ENCODE measurements at places on chromosomes 2 and 18.

GRCh38 chr2:134866498-134867099 is 28.2 kb downstream of the ACMSD start:
- peak; percentile 19 for DNase-seq

- DNase-seq, result no peak
Measured at GRCh38 chr2:148930046-148930775, 55.2 kb downstream of the KIF5C start.

GRCh38 chr2:236125541-236125940 is 42.6 kb downstream of the GBX2 start:
- DNase-seq, result no peak

DNA sequence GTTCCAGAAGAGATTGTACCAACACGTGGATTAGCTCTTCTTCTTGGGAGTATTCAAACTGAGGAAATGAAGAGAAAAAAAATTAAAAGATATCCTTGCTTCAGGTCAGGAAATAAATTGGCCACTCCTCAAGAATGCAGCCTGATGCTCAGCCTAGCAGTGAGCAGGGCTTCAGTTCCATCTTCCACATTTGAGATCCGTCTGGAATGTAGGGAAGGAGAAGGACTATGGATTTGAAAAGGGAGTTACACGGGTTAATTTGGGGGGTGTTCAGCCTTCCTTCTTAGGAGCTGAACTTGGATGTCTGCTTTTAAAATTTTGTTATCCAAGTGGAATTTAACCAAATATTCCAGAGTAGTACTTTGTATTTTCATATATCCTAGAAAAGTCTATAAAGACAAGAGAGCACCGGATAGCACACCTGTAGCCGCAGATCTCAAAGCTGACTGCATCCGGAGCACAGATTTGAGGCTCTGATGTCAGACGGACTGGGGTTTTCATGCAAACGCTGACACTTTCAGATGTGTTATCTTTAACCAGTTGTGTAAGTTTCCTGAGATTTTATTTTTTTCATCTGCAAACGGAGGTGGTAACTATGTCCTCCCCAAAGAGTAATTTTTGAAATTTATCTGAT is 99.3 kb downstream of the COPS8 start:
- no peak for DNase-seq

DNA sequence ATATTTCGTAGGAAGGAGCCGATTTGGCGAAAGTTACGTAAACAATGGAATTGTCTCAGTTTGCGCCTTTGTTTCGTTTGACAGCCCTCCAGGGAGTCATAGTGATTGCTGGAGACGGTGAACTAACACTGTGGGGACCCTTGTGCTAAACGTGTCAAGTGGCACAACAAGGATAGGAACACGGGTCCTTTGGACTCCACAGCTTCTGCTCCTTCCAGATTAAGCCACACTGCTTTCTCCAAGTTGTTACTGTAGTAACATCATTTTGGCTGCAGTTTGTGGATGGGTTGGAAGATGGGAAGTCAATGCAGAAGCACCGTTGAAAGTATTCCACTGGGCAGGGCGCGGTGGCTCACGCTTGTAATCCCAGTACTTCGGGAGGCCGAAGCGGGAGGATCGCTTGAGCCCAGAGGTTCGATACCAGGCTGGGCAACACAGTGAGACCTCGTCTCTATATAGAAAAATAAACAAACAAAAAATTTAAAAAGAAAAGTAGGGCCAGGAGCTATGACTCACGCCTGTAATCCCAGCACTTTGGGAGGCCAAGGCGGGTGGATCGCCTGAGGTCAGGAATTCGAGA is 636 bp upstream of the IMMT start:
- DNase-seq, result no peak

GRCh38 chr2:132503701-132504100 is 87.1 kb downstream of the GPR39 start:
- no peak for DNase-seq

GRCh38 chr2:71943238-71944182 is 204.2 kb downstream of the CYP26B1 start:
- DNase-seq, result no peak

DNA sequence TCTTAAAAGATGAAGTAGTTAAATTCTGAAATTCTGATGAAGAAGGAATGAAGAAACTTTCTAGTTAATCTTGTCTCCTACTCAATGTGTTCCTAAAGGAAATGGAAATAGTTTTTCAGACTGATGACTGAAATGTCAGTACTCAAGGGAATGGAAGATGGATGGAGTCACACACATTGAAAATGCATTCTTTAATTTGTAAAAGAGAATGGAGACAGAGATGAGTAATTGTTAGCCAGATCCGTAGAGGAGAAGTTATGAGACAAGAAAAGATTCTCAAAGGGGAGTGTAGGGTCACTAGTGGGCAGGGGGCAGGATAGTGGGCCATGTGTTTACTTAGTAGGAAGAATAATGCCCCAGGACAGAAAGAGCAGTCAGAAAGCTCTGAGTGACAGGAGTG is 13.3 kb downstream of the ZSWIM2 start:
- DNase-seq, result no peak

- no peak for DNase-seq
Measured at GRCh38 chr2:152499896-152500735, 165.1 kb downstream of the FMNL2 start.

DNA sequence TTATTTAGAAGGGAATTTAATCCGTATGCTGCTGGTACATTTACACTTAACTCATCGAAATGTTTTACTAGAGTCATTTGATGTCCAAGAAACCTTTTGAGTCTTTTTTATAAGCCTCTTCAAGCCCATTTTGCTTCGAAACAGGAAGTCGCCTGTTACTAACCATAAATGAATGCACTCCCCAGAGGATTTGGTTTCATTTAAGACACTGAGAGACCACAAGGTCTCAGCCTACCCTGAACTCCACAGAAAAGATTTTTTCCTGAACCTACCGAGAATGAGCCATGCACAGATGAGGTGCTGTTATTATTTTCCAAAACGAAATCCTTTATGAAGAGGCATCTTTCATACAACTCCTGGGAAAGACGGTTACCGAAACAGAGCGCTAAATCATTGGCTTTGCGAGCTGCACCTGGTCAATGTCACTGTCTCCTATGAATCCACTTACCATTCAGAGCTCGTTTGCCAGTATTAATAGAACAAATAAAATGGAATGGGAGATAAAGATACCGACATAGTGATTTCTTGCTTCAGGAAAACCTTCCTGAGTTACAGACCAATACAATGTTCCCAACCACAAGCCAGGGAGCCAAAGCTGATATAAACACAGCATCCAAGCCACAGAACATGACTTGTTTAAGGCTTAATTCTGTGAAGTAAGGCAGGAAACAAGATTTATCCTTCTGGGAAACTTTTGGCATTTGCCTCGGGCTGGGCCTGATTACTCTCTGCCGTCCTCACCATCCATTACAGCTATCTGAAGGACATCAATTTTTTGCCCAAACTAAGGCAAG is 382.1 kb downstream of the OSR1 start:
- DNase-seq, result peak; percentile 14

GRCh38 chr2:63631501-63631900 is 42.7 kb downstream of the MDH1 start:
- no peak for DNase-seq

- DNase-seq, result no peak
Measured at GRCh38 chr2:143577489-143577888, 448.3 kb downstream of the ARHGAP15 start.

DNA sequence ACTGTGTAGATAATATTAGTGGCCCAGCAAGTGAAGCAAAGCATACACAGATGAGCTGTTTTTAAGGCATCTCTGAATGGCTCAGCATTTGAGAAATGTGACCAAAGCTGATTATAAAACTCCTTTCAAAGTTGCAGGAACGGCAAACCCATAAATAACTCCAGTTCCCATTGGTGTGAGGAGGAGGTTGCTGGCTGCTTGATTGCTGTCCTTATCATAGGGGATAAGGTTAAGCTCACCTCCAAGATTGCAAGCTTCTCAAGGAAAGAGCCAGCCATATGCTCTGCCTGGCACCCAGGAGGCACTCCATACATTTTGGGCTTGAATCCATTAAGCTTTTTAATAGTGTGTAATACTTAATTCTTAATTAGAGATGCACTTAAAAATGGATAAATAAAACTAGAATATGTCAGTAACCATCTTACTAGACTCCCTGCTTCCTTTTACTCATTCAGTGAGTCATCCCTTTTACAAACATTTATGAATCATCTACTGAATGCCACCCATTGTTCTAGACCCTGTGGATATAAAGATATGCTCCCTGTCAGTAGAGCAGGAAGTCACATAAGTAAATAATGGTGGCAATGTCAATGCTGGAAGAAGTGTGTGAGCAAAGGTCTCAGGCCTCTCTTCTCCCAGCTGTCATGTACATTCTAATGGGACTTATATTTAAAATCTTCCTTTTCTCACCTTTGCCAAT is 99.3 kb downstream of the SPATS2L start:
- peak; percentile 33 for DNase-seq

GRCh38 chr2:134640494-134640893 is 78.3 kb downstream of the TMEM163 start:
- no peak for DNase-seq

DNA sequence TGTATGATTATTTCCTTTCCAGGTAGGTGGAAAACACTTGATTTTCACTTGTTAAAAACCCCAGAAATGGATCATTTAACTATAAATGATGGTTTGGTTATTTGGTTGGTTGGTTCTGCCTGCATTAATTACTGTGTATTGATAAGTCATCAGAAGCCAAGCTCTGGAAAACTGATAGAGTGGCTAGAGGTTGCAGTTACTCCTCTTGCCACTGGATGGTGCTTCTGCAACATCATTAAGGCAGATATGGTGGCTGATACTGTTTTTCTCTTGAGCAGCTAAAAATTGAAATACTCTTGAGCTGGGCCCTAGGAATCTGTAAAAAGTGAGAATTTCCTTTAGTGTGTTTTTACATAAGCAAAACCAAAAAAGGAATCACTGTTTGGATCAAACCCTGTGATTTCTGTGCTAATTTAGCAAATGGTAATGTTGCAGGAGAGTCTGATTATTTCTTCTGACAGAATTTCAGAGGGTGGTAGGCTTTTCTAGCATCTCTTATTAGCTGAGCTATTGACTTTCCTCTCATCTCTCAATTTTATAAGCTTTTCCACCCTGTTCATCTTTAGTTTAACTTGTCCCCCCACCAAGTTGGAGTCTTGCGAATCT is 54.3 kb downstream of the RAB10 start:
- DNase-seq, result peak; percentile 14

- no peak for DNase-seq
Measured at GRCh38 chr2:186927185-186927866, 78.4 kb upstream of the ZSWIM2 start.

DNA sequence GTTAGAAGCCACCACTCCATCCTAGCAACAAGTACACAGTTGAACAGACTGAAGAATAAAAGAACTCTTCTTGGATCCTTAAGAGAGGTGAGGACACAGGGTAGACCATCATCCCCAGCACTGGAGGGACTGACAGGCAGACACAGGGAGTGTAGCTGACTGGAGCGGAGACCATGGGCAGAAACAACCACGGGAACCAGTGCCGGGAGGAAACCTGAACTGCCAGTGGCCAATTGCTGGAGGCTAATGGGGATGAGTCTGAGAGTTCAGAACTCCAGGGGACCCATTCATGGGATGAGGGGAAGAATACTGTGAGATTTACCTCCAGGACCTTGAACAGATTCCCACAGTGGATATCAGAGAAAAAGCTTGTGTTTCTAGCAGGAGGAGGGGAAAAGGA is 76.8 kb downstream of the HS6ST1 start:
- no peak for DNase-seq

DNA sequence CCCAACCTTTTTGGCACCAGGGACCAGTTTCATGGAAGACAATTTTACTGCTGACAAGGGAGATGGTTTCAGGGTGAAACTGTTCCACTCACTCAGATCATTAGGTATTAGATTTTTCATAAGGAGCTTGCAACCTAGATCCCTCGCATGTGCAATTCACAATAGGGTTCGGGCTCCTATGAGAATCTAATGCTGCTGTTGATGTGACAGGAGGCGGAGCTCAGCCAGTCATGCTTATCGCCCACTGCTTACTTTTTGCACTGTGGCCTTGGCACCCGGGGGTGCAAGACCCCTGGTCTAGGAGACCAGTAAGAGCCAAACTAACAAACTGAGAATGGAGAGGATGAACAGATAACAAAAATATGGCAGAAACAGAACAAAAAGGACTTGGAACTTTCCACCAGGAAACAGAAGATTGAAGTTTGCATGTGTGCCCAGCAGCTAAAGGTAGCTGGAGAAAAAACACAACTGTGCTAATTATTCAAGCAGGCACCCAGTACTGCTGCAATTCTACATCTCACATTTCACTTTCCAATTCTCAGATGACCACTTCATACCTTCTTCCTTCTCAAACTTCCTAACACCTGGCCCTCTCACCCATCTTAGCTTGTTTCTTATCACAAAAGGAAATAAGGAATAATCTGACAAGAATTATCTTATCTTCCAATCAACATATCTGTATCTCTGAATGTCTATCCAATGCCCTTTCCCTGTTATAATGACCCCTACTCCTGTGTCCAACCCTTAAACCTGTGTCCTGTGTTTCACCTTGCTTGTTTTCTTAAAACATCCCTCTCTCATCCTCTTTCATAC is 24.8 kb downstream of the SP3 start:
- no peak for DNase-seq

- no peak for DNase-seq
Measured at GRCh38 chr2:182907081-182907830, 40.8 kb upstream of the FRZB start.

GRCh38 chr2:235515364-235515742 is 21.5 kb downstream of the AGAP1 start:
- no peak for DNase-seq

GRCh38 chr2:40363231-40363630 is 88.7 kb downstream of the SLC8A1 start:
- no peak for DNase-seq

- no peak for DNase-seq
Measured at GRCh38 chr2:116680256-116680936, 1134.1 kb upstream of the DDX18 start.

- DNase-seq, result no peak
Measured at GRCh38 chr18:12885500-12885899, 1.5 kb upstream of the PTPN2 start.

DNA sequence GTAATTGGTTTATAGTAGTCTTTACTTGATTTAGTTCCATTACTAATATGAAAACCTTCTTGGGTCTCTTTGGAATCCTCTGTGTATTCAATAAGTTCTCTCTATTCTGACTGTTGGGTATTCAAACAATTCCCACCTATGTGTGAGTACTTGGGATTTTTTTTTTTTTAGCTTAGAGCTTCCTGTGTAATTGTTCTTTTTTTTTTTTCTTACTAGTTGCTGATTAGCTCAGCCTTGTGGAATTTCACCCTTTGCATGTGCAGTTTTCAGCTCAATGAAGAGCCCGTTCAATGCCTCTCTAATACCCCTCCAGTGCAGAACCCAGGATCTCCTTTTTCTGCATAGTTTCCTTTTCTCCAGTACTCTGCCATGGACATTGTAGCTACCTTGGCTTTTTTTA is 339.1 kb upstream of the GALNT5 start:
- no peak for DNase-seq

DNA sequence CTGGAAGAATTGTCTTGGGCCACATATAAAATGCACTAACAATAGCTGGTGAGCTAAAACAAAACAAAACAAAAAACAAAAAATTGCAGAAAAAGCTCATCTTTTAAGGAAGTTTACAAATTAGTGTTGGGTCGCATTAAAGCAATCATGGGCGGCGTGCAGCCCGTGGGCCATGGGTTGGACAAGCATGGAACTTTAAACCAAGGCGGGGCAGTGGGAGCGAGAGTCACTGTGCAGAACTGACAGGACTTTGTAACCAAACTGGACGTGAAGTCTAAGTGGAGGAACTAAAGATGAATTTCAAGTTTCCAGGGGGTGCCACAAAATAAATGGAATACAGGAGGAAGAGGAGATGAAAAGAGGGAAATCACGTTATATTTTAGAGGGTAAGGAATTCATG is 80.7 kb downstream of the PSMG2 start:
- DNase-seq, result no peak

Measured in hepatic stellate cell (primary cell).